ENCODE measurements at places on chromosomes 16 and 17.

DNA sequence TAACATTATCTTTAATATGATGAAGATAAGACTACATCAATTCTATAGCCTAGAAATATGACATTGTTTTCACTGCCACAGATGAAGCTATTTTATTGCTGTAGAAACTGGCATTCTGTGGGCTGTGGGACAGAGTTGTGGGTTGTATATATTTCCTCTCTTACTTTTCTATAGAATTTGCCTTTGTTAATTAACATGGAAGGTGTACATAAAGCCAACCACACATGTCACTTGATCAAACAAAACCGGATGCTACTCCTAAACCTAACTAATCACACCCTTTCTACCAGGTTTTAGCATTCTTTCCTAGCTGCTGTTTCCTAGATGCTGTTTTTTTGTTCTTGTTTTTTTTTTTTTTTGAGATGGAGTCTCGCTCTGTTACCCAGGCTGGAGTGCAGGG, 81.2 kb upstream of the ATP2A3 start:
- DNase-seq = no peak

DNA sequence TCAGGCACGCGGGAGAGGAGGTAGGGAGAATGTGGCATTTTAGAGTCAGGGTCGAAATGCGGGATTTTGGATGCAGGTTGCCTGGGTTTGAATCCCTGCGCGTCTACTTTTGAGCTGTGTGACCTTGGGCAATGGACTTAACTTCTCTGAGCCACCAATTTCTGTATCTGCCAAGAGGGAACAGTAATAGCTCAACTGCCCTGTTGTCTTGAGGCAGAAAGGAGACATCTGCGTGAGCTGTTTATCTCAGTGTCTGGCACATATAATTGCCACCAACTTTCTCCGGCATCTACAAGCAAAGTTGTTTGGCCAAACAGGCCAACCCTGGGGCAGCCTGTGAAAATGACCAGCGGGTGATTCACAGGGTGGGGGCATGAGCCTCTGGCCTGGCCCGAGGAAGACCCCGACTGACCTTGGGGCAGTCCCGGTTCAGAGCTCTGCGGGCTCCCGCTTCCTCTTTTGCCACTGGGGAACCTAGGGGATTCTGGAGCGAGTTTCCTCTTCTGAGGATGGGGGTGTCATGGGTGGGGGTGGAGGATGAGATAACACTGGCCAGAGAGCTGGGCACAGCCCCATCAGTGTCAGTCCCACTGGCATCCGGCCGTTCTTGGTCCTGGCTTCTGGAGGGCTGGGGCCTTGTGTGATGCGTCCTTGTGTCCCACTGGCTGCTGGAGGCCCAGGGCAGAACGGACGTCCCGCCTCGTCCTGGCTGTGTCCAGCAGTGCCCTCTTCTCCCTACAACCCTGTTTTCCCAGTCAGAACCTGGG, 1.3 kb downstream of the SNN start:
- no peak for DNase-seq

- no peak for DNase-seq
Observed at GRCh38 chr17:43628089-43628650, 33.6 kb downstream of the MEOX1 start.

- no peak for DNase-seq
Observed at GRCh38 chr16:75254359-75254837, 3.0 kb upstream of the BCAR1 start.

GRCh38 chr16:77789085-77790008, 983 bp downstream of the VAT1L start:
- no peak for DNase-seq

DNA sequence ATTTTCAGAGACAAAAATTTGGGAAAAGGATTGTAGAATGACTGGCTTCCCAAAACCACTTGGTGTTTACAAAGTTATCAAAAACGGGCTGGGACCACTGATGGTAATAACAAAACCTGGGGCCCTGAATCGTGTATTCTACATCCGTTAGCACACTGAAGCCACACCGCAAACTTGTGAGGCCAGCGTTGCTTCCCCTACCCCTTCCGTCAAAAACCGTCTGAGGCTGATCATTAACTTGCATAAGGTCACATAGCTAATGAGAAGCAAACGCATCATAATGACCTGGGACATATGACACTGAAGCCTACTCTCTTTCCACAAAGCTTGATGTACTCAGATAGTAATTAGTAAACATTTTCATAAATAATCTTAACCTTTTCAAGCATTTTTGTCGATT, 704.3 kb downstream of the MAF start:
- DNase-seq = no peak

GRCh38 chr17:17416007-17416399, 60.8 kb upstream of the MED9 start:
- no peak for DNase-seq

GRCh38 chr16:85415196-85416090, 197.7 kb upstream of the GSE1 start:
- DNase-seq = no peak

DNA sequence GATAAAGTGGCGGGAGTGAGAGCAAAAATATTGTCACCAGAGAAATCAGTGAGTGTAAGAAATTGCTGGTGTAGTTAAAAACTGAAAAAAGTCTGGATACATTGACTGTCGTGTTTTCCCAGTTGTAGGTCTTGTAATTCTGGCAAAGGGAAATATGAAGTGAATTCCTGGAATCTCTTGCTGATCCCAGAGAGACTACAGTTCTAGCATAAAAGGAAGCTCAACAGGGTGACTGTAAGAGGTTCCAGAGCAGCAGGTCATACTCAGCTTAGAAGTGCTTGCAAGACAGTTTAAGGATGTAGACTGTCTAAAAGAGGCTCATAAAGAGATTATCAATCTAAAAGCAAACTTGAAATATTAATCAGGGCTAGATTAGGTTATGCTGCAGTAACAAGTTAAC, 290.8 kb upstream of the HSBP1 start:
- DNase-seq = no peak

Measured in activated T-cell treated with anti-CD3 and anti-CD28 coated beads for 24 hours (primary cell).